HFFc6 (cell line): ENCODE measurements at places on chromosomes 13 and 19.

DNA sequence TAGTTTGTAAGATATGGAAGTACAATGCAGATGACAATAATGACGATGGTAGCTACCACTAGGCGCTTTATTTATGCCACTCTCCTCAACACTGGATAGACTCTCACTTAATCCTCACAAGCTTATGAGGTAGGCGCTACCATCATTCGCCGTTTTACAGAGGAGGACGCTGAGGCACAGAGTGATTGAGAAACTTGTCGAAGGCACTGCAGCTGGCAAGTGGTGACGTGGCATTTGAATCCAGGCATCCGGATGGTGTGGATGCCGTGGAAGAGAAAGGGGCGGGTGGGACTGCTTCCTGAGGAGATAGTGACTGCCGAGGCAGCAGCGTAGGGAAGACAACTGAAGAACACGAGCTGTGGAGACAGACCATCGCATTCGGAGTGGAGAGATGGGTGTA lies 1.3 kb upstream of the RPS9 start:
- peaks cover 43% of the 10 kb centered on the region for H3K36me3 ChIP-seq
- peaks cover 7% of the 10 kb centered on the region for H3K27me3 ChIP-seq
- DNase-seq = no peak
- H3K4me1 ChIP-seq = peaks cover 35% of the 10 kb centered on the region
- H3K4me3 ChIP-seq = peak overlapping the region; percentile 73

DNA sequence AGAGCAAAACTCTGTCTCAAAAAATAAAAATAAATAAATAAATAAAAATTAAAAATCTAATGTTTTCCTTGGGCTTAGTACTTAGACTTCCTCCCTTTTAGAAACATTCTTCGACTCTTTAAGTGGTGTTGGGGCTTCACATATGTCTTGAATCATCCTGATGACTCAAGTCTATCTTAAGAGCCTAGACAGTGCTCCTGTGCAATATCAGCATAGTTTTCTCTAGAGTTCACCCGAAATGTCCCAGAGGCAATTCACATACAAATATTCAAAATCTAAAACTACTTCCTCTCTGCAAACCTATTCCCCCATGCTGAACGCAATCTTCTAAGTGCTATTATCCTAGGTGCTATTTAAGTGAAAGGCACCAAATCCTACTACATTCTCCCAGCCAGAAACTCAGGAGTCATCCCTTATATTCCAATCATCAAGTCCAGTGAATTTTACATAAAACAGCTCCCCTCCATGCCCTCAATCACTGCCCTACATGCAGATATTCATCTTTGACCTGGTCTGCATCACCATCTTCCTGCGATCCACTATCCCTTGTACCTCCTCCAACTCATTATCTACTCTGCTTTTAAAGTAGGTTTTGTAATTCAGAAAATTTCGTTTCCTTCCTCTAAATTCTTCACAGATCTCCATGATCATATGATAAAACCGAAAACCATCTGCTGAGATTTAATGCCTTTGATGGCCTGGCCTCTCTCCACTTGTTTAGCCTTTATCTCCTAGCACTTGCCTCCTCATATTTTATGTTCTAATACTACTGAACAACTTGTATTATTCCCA lies 102.7 kb downstream of the ELF1 start:
- H3K36me3 ChIP-seq = no peaks in the 10 kb centered on the region
- peak overlapping the region; percentile 77 for H3K27ac ChIP-seq
- H3K27me3 ChIP-seq = no peaks in the 10 kb centered on the region
- peak; percentile 55 for DNase-seq
- H3K4me1 ChIP-seq = peaks cover 66% of the 10 kb centered on the region

DNA sequence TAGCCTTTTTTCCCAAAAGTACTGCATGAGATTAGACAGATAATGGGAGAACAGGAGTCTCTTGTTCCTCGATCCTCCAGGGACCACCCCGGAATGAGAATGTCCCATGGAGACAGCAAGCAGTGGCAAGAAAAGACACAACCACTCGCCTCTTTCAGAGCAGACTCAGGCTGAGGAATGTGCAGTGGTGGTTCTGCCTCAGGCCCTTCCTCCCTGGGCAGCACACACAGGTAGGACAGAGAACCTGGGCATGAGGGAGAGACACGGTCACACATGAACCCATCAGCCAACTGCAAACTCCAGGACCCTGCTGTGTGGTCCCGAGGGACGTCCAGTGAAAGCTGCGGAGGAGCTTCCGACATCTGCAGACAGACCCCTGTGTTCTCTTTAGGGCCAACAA lies 31.0 kb downstream of the CRYL1 start:
- peaks cover 21% of the 10 kb centered on the region for H3K4me1 ChIP-seq
- H3K4me3 ChIP-seq = no peak overlapping the region
- no peak for DNase-seq

DNA sequence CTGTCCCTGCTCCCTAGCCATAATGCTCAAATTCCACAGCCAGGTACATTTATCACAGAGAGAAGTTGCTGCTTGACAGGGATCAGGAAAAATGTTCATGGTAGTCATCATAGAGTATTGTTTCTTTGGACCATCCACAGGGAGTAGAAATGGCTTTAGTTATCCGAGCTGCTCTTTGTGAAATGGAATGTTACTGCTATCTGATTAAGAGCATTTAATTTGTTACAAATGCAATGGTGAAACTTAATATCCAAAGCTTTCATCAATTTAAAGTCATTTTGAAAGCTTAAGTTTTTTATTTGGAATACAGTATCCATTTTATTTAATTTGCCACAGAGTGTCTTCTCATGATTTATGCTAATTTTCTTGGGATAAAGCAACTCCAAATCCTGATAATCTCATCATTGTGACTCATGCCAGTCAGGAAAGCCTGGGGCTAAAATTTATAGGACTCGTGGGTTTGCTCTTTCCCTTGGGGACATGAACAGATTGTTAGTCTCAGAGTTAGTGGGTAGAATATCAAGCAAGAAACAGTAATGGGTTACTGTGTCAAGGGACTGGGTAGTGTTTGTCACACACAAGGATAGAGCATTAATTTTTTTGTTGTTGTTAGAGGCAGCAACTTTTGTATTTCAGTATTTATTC lies 59.8 kb downstream of the SCEL start:
- H3K4me1 ChIP-seq = no peaks in the 10 kb centered on the region
- DNase-seq = no peak
- H3K4me3 ChIP-seq = no peak overlapping the region

DNA sequence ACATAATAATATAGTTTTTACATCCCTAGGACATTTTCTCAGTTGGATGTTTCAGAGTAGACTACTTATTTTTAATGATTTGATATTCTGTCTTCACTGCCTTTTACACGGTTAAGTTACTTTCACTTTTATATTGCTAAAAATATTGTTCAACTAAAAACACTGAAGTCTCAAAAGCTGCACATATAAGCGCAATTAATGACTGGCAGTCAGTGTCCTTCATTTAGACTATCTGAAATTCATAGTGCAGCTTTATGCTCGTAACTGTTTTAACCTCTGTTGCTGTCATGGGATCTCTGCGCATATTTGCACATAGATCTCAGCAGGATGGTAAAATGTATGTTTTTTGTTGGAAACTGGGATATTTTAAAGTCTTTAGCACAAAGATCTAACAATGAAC lies 864.3 kb downstream of the SLITRK6 start:
- H3K4me3 ChIP-seq = peak overlapping the region; percentile 89
- no peaks in the 10 kb centered on the region for H3K27me3 ChIP-seq
- peaks cover 32% of the 10 kb centered on the region for H3K4me1 ChIP-seq
- no peak for DNase-seq

GRCh38 chr13:106033659-106034058 lies 501.8 kb downstream of the EFNB2 start:
- peaks cover 36% of the 10 kb centered on the region for H3K4me1 ChIP-seq
- peak; percentile 19 for DNase-seq
- peaks cover 1% of the 10 kb centered on the region; the same call in 1 of the 2 replicates for H3K27me3 ChIP-seq
- H3K27ac ChIP-seq = no peak overlapping the region
- H3K4me3 ChIP-seq = no peak overlapping the region
- no peaks in the 10 kb centered on the region for H3K36me3 ChIP-seq

DNA sequence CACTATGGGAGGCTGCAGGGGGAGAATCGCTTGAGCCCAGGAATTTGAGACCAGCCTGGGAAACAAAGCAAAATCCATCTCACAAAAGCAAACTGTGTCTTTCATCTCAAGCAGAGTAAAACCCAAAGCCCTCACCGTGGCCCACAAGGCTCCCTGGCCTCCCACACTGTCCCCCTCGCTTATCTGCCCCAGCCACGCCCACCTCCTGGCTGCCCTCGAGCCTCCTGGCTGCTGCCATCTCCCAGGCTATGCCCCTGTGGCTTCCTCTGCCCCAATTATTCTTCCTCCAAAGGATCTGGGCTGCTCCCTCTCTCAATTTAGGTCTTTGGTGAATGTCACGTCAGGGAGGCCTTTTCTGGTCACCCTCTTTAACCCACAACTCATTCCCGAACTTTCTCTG lies 3.6 kb downstream of the RABAC1 start:
- H3K27me3 ChIP-seq = peaks cover 4% of the 10 kb centered on the region
- no peak for DNase-seq
- peaks cover 9% of the 10 kb centered on the region for H3K36me3 ChIP-seq
- peaks cover 26% of the 10 kb centered on the region for H3K4me1 ChIP-seq

GRCh38 chr13:109859216-109859835 lies 72.9 kb upstream of the IRS2 start:
- H3K27ac ChIP-seq = no peak overlapping the region
- peaks cover 3% of the 10 kb centered on the region for H3K27me3 ChIP-seq
- peaks cover 16% of the 10 kb centered on the region for H3K4me1 ChIP-seq
- no peak overlapping the region for H3K4me3 ChIP-seq
- DNase-seq = no peak
- no peaks in the 10 kb centered on the region for H3K36me3 ChIP-seq

GRCh38 chr13:113120300-113121182 lies 2.1 kb upstream of the F10 start:
- no peaks in the 10 kb centered on the region for H3K36me3 ChIP-seq
- H3K4me1 ChIP-seq = peaks cover 24% of the 10 kb centered on the region
- no peak overlapping the region for H3K4me3 ChIP-seq
- H3K27me3 ChIP-seq = peaks cover 11% of the 10 kb centered on the region; the same call in 1 of the 2 replicates
- no peak for DNase-seq
- H3K27ac ChIP-seq = no peak overlapping the region

- DNase-seq = no peak
- H3K27ac ChIP-seq = no peak overlapping the region
- H3K36me3 ChIP-seq = no peaks in the 10 kb centered on the region
- H3K27me3 ChIP-seq = no peaks in the 10 kb centered on the region
- no peak overlapping the region for H3K4me3 ChIP-seq
Observed at GRCh38 chr13:26348966-26349365, 95.0 kb downstream of the CDK8 start.

DNA sequence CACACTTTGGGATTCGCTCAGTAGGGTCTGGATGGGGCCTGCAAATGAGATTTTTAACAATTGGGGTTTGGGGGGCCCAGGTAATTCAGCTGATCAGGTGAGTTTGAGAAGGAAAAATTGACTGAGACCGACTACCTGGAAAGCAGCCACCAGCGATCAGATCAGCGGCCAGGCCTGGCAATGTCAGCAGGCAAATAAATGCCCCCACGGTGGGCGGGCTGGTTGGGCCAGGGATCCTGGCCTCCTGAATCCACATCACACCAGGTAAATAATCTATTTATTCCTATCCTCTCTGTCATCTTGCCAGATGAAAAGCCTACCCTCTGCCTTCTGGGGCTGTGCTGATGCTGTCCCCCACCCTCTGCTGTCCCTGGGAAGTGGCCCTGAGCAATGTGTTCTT lies 9.4 kb downstream of the NAPA start:
- no peaks in the 10 kb centered on the region for H3K36me3 ChIP-seq
- H3K4me3 ChIP-seq = no peak overlapping the region
- peaks cover 1% of the 10 kb centered on the region; the same call in 1 of the 2 replicates for H3K27me3 ChIP-seq
- no peak for DNase-seq
- H3K4me1 ChIP-seq = peaks cover 6% of the 10 kb centered on the region; the same call in 1 of the 2 replicates
